ENCODE measurements at places on chromosomes 5 and 9.

- no peak for DNase-seq
Observed at GRCh38 chr9:135100725-135101410, 13.4 kb downstream of the OLFM1 start.

DNA sequence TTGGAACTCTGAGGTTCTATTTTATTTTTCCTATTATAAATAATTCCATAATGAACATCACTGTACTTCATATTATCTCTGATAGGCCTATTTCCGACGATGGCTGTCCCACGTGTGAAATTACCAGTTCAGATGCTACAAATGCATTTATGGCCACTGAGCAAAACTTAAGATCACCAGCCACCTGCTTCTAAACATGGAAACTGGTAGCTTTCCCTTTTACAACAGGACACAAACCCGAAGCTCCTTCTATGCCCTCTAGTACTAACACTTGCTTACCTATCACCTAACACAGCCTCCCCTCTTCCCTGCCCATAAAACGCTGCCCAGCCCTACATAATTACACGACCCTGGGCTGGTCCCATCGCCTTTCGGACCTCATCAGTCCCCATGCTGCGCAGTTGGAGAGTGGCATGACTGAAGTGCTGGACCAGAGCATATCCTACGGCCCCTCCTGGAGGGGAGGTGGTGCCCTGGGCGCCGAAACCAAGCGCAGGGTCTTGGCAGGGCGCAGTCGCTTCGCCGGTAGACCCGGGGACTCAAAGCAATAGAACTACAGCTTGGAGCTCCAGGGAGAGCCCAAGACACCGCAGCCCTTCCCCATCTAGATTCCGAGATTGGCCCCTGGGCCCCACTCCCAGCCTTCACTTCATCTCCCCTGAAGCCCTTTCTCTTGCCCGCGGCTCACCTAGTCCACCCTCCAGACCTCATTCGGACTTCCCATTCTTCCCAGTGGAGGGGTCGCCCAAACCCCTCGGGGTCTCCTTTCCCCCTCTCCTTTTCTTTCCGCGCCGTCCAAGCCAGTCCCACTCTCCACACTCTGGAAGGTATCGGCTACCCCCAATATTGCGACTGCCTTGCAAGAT, 1.0 kb upstream of the SAP30L start:
- no peak for DNase-seq

DNA sequence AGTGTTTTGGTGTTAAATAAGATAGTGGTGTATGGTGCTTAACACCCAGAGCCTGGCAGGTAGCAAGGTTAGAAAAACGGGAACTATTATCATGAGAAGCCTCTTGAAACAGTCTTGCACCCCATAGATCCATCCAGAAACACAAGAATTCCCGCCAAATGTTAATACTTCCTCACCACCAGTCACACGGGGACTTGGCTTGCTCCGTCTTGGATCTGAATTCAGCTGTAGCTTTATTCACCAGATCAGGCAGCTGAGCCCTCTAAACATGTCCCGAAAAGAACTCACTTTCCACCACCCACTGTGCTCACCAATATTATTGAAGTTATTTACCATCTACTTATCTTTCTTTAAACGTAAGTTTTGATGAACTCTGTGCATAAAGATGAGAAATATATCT, 101.6 kb upstream of the PTPN3 start:
- no peak for DNase-seq

- no peak for DNase-seq
Observed at GRCh38 chr5:141902015-141902814, 21.5 kb upstream of the DELE1 start.

- DNase-seq = no peak
Observed at GRCh38 chr5:95821110-95822021, 1.2 kb downstream of the GLRX start.

DNA sequence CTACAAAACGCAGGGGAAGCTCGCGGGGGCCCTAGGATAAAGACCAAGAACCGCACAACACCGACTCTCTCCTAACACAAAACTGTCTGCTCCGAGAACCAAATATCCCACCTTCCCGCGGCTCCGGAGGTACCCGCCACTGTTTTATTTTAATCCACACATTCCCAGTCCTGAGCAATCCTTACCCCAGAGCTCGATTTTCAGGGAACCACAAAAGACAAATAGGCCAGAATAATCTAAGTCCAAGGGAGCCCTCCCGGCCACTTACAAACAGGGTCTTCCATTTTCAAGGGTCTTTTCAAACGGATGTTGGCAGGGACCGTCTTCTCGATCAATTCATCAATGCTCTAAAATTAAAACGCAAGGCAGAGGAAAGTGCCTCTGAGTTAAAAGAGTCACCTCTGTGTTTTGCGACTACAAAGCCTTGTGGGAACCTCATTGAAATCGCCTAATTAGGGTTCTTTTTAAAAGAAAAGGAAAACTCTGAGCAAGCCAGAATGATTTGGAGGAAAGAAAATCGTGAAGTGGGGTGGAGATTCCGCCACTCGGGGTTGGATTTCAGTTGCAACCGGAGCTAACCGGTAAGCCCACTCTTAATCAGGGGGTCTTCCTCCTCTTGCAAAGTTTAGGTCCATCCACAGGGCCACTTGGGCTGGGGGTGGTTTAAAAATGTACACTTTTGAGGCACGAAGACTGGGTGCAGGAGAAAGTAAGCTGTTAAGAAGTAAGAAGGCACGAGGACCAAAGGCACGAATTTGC, 1.0 kb downstream of the GLDC start:
- no peak for DNase-seq

DNA sequence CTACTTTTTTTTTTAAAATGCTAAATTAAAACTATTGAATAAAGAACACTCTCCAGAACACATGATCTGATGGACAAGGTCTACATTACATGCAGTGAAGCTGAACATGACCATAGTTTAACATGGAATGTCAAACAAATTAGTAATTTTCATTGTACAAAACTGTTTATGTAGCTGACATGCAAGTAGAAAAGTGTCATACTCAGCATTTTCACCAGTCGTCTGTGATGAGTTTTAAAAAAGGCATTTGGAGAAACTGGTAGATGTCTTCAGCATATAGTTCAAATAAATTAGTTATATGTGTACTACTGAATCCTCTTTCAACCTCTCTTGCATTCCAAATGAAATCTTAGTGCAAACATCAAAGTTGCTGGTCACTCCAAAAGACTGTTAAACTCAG, 301.9 kb downstream of the FER start:
- DNase-seq = peak; percentile 21

- no peak for DNase-seq
Observed at GRCh38 chr5:172891716-172892421, 57.8 kb downstream of the ERGIC1 start.

DNA sequence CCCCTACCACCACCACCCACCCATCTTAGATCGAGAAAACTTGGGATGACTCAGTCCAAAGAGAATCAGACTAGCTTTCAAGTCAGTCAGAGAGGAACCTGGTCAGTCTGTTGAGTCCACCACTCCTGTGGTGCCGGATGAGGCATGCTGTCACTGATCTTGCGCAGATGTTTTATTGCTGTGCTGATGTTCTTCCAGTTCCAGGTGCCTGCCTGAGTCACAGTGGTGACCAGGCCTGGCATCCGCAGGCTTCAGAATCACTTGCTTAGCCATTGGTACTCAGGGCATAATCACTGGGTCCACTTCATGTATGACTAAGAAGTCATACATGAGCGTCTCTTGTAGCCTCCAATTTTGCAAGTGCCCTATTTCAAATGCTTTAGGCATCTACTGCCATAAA, 114.1 kb downstream of the MUSK start:
- DNase-seq = no peak

- peak; percentile 22 for DNase-seq
Observed at GRCh38 chr9:71665247-71665646, 103.1 kb downstream of the CEMIP2 start.
